Neural progenitor cell (in vitro differentiated cells): ENCODE measurements at places on chromosomes 6 and 20.

GRCh38 chr6:77626426-77626825 lies 26.4 kb upstream of the MEI4 start:
- DNase-seq = no peak
- no peaks in the 10 kb centered on the region for H3K27me3 ChIP-seq
- no peaks in the 10 kb centered on the region for H3K36me3 ChIP-seq
- no peaks in the 10 kb centered on the region for H3K4me1 ChIP-seq

- H3K27me3 ChIP-seq = no peaks in the 10 kb centered on the region
These were observed 48.6 kb upstream of the SNX9 start for GRCh38 chr6:157774153-157775135.

DNA sequence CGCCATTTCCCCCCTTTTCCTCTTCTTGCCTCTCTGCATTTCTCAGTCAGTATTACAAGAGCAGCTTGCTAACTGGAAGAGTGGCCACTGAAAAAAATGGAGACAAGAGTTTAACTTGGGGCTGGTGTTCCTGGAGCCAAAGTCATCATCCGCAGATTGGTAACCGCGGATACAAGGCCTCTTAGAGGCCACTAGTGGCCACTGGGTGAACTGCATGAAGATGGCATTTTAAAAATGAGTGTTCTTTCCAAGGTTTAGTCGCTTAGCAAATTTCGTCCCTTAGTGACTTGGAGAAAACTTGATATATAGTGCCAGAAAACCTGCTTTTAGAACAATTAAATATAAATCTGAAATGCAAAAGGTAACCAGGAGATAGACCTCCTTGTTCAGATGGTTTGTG lies 4.8 kb downstream of the F13A1 start:
- no peak overlapping the region for H3K27ac ChIP-seq
- H3K4me3 ChIP-seq = no peak overlapping the region
- H3K36me3 ChIP-seq = no peaks in the 10 kb centered on the region
- H3K4me1 ChIP-seq = peaks cover 33% of the 10 kb centered on the region
- peaks cover 43% of the 10 kb centered on the region for H3K27me3 ChIP-seq

GRCh38 chr6:105964979-105965760 lies 121.0 kb upstream of the PRDM1 start:
- H3K4me1 ChIP-seq = no peaks in the 10 kb centered on the region
- H3K4me3 ChIP-seq = no peak overlapping the region
- no peaks in the 10 kb centered on the region for H3K27me3 ChIP-seq
- no peak overlapping the region for H3K27ac ChIP-seq
- H3K36me3 ChIP-seq = no peaks in the 10 kb centered on the region

DNA sequence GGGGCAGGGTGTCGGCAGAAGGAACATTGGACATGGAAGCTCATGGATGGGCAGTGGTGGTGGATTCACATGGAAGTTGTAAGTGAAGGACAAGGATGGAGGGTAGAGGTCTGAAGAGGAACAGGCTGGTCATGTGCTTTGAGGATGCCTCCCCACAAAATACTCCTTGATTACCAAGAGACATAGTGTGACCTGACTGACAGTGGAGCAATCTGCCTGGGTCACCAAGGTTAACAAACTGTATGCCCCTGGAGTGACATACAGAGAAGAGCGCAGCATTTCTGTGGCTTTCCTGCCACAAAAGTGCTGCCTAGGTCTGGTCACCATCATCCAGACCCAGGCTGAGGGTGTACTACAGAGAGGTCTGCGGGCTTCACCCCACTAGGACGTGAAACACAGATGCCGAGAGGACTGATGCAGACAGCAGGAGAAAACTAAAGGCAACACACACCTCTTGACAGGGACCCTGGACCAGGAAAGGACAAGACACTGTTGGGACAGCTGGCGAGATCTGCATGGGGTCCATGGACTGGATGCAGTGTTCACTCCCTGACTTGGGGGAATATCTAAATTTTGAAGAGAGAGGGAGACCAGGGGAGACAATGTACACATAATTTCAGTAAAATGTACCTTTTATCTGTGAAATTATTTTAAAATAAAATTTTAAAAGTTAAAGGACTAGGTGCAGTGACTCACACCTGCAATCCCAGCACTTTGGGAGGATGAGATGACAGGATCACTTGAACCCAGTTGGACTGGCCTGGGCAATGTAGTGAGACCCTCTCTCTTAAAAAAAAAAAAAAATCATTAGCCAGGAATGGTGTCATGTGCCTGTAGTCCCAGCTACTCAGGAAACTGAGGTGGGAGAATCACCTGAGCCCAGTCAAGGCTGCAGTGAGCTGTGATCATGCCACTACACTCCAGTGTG lies 64.9 kb downstream of the CSE1L start:
- no peak overlapping the region for H3K4me3 ChIP-seq
- no peaks in the 10 kb centered on the region for H3K4me1 ChIP-seq
- no peaks in the 10 kb centered on the region for H3K27me3 ChIP-seq
- no peak overlapping the region for H3K27ac ChIP-seq
- DNase-seq = no peak
- no peaks in the 10 kb centered on the region for H3K36me3 ChIP-seq

DNA sequence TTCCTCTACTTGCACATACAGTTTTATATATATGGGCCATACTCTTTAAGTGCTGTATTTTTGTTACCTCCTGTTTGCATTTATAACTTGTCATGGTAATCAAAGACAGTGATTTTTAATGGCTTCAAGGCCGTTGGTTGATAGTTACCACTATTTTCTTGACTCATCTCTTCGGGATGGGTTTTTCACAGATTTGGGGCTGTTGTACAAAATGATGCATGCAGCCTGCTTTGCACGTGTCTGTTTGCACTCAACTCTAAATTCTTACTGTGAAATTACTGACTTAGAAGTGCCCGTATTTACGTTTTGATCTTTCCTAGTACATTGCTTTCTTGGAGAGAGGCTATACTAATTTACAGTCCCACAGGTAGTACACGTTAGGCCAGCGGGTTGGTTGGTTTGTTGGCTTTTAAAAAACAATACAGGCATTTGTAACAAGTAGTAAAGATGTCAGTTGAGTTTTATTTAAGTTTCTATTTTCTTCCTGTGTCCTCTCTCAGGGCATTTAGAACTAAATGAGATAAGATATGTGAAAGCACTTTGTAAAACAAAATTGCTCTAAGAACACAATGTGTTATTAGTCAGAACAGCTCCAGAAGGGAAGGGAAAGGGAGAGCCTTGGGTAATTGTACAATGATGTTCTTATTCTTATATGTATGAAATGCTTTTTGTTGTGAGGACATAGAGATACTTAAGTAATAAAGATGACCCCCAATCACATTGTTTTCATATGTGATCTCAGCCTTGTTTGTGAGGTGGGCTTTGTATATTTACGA lies 11.7 kb downstream of the JARID2 start:
- H3K36me3 ChIP-seq = no peaks in the 10 kb centered on the region
- no peak overlapping the region for H3K4me3 ChIP-seq
- no peaks in the 10 kb centered on the region for H3K27me3 ChIP-seq

- H3K27ac ChIP-seq = no peak overlapping the region
- DNase-seq = no peak
- H3K4me3 ChIP-seq = no peak overlapping the region
- no peaks in the 10 kb centered on the region for H3K36me3 ChIP-seq
These were observed 221.9 kb upstream of the CDH4 start for GRCh38 chr20:61030130-61030529.

DNA sequence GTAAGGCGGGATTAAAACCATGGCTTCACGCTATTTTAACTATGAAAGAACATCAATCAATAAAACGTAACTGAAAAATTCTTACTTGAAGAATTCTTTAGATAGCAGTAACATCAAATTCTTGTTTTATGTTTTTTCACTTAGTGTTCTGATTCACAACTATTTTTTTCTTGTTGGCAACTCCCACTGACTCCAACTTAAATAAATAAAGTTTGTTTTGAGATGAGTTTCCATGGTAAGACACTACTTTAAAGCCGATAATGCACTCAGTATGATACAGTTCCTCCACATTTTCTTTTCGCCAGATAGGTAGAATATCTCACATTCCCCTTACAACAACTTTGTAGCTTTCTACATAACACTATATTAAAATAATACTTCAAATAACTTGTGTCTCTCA lies 33.1 kb upstream of the CNKSR3 start:
- peaks cover 21% of the 10 kb centered on the region for H3K4me1 ChIP-seq
- no peaks in the 10 kb centered on the region for H3K27me3 ChIP-seq
- no peak for DNase-seq
- H3K4me3 ChIP-seq = no peak overlapping the region

GRCh38 chr20:40370800-40371199 lies 318.2 kb downstream of the MAFB start:
- no peaks in the 10 kb centered on the region for H3K27me3 ChIP-seq
- H3K4me3 ChIP-seq = no peak overlapping the region
- H3K4me1 ChIP-seq = no peaks in the 10 kb centered on the region
- peak; percentile 23 for DNase-seq
- H3K27ac ChIP-seq = no peak overlapping the region

- no peak overlapping the region for H3K27ac ChIP-seq
- H3K4me3 ChIP-seq = no peak overlapping the region
- H3K27me3 ChIP-seq = no peaks in the 10 kb centered on the region
These were observed 20.7 kb upstream of the NNAT start for GRCh38 chr20:37500311-37500710.

- no peak overlapping the region for H3K4me3 ChIP-seq
- H3K36me3 ChIP-seq = no peaks in the 10 kb centered on the region
- H3K27ac ChIP-seq = no peak overlapping the region
- H3K27me3 ChIP-seq = no peaks in the 10 kb centered on the region
- DNase-seq = no peak
These were observed 110.8 kb upstream of the MLN start for GRCh38 chr6:33914645-33915044.

GRCh38 chr6:12245763-12246718 lies 44.1 kb upstream of the EDN1 start:
- H3K27me3 ChIP-seq = no peaks in the 10 kb centered on the region
- no peaks in the 10 kb centered on the region for H3K36me3 ChIP-seq
- no peak overlapping the region for H3K27ac ChIP-seq
- no peak overlapping the region for H3K4me3 ChIP-seq
- DNase-seq = peak; percentile 12

GRCh38 chr20:49288784-49289696 lies 11.2 kb upstream of the ZNFX1 start:
- H3K27me3 ChIP-seq = no peaks in the 10 kb centered on the region
- peak overlapping the region; percentile 4 for H3K27ac ChIP-seq
- no peak for DNase-seq

- DNase-seq = no peak
- no peak overlapping the region for H3K27ac ChIP-seq
- no peaks in the 10 kb centered on the region for H3K36me3 ChIP-seq
- H3K4me1 ChIP-seq = peaks cover 43% of the 10 kb centered on the region
These were observed 97.4 kb upstream of the DST start for GRCh38 chr6:56739836-56740815.

- no peak overlapping the region for H3K4me3 ChIP-seq
- no peaks in the 10 kb centered on the region for H3K36me3 ChIP-seq
- H3K4me1 ChIP-seq = peaks cover 53% of the 10 kb centered on the region
- no peaks in the 10 kb centered on the region for H3K27me3 ChIP-seq
- DNase-seq = peak; percentile 62
These were observed 494.8 kb upstream of the SOX4 start for GRCh38 chr6:21098744-21099143.

DNA sequence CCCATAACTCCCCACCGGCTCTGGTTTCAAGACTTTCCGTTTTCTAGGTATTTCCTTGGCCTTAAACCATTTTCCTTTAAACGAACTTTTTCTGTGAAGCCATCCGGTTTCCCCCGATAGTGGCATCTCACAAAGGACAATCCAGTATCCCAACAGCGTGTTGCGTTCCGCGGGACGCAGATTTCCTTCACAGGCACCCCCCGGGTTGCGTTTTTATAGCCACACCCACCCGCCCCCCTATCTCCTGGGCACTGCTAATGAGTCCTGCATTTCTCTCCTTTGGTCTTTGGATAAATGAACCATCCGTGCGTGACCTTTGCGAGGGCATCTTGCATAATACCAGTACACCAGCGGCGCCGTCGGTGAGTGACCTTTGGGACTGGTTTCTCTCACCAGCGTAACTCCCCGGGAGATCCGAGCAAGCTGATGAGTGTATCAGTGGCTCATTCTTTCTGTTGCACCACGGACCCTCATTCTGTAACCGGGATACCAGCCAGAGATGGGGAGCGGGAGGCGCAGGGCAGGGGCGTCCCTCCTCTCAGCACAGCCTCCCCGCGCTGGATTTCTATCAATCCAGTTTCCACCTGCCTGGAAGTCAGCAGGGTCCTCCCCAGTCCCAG lies 586 bp upstream of the NQO2 start:
- DNase-seq = no peak
- H3K36me3 ChIP-seq = no peaks in the 10 kb centered on the region
- peak overlapping the region; percentile 79 for H3K4me3 ChIP-seq
- H3K27me3 ChIP-seq = peaks cover 25% of the 10 kb centered on the region

- no peak for DNase-seq
- H3K27me3 ChIP-seq = peaks cover 5% of the 10 kb centered on the region
- no peaks in the 10 kb centered on the region for H3K36me3 ChIP-seq
These were observed 7.8 kb downstream of the TCF15 start for GRCh38 chr20:602111-602970.

- no peak overlapping the region for H3K27ac ChIP-seq
- H3K27me3 ChIP-seq = no peaks in the 10 kb centered on the region
- no peak overlapping the region for H3K4me3 ChIP-seq
- no peaks in the 10 kb centered on the region for H3K36me3 ChIP-seq
These were observed 527.5 kb downstream of the PRKN start for GRCh38 chr6:162200041-162200440.

- DNase-seq = peak; percentile 74
- no peak overlapping the region for H3K4me3 ChIP-seq
- no peaks in the 10 kb centered on the region for H3K27me3 ChIP-seq
- no peak overlapping the region for H3K27ac ChIP-seq
These were observed 89.6 kb upstream of the NHSL1 start for GRCh38 chr6:138588805-138589434.

DNA sequence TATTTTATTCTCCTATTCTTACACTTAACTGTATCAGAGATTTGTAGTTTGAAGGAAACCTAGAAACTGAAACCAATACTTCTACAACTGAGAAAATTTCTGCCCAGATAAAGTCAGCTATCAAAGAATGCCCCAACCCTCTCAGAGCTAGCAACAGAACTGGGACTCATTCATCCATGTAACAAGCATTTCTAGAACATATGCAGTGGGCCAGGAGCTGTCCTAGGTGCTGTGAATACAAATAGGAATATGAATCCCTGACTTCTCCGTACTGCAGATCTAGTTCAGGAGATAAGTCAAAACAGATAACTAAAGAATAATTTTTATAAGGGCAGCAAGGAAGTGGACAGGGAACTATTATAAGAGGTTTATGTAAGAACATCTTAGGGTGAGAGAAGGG lies 654.1 kb upstream of the NOX3 start:
- no peaks in the 10 kb centered on the region for H3K36me3 ChIP-seq
- H3K27me3 ChIP-seq = no peaks in the 10 kb centered on the region
- no peak overlapping the region for H3K4me3 ChIP-seq
- H3K4me1 ChIP-seq = peaks cover 5% of the 10 kb centered on the region
- no peak for DNase-seq
